ENCODE measurements at places on chromosomes 2 and 18. TPM values are rescaled to one million over a fixed set of nuclear protein-coding genes. Genes with fewer than 3 reads are reported as not detected.

DNA sequence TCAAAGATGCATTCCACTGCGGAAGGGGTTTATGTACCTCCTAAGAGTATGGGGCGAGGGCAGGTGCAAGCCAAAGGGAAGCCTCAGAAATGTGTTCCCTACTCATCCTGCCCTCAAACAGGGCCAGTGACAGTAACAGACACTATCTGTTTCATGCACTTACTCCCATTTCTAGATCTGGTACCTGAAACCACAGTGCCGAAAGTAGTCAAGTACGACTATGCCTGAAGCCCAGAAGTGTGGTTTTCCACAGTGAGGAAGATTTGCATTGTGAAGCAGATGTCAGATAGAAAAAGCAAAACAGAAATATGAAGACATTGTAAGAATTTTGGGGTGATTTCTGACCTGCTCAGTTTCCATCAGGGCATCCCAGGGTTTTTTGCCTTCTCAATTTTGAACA lies 748.7 kb downstream of the RNF144A start:
- H3K4me1 ChIP-seq, result no peaks in the 10 kb centered on the region
- H3K27ac ChIP-seq, result no peak overlapping the region
- no peaks in the 10 kb centered on the region for H3K27me3 ChIP-seq
- H3K36me3 ChIP-seq, result no peaks in the 10 kb centered on the region
- H3K4me3 ChIP-seq, result no peak overlapping the region
- DNase-seq, result no peak

DNA sequence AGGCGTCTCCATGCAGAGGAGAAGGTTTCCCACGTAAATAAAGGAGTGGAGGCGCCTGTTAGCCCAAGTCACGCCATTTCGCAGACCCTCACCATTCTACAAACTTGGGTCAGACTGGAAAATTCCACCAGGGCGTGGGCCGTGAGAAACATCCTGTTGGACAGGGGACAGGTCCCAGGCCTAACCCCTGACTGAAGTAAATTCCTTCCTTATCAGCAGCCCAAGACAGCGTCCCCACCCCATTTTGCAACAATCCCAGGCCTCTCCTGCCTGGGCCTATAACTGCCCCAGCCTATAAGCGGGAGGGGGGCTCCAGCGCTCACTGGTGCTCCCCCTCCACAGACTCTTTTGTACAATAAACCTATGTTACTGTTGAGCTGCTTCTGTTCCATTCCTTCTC lies 57.3 kb upstream of the CBLN2 start:
- H3K27me3 ChIP-seq, result no peaks in the 10 kb centered on the region
- no peak overlapping the region for H3K4me3 ChIP-seq
- H3K27ac ChIP-seq, result no peak overlapping the region
- H3K4me1 ChIP-seq, result no peaks in the 10 kb centered on the region
- H3K36me3 ChIP-seq, result no peaks in the 10 kb centered on the region
- DNase-seq, result no peak

DNA sequence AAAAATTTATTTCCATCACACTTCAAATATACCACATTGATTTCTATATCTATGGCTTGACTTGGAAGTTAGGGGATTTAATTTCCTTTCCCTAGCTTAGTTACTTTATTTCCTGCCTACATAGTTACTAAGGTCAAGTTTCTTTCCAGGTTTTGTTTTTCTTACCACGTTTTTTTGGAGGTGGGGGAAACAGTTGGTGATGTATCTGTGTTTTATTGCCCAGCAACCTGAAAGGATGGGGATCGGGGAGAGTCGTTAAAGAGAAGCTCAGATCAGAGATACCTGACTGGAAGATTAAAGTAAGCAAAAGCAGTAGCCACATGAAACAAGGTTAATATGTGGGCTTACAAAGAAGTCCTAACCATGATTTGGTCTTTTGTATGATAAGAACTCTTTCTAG lies 127.8 kb downstream of the OSBPL6 start:
- H3K27ac ChIP-seq, result no peak overlapping the region
- no peak for DNase-seq
- no peak overlapping the region for H3K4me3 ChIP-seq
- H3K27me3 ChIP-seq, result no peaks in the 10 kb centered on the region
- no peaks in the 10 kb centered on the region for H3K36me3 ChIP-seq

GRCh38 chr2:64179582-64180321 lies 35.5 kb upstream of the PELI1 start:
- H3K36me3 ChIP-seq, result no peaks in the 10 kb centered on the region
- no peak for DNase-seq
- no peak overlapping the region for H3K27ac ChIP-seq
- H3K4me3 ChIP-seq, result no peak overlapping the region
- H3K27me3 ChIP-seq, result no peaks in the 10 kb centered on the region

DNA sequence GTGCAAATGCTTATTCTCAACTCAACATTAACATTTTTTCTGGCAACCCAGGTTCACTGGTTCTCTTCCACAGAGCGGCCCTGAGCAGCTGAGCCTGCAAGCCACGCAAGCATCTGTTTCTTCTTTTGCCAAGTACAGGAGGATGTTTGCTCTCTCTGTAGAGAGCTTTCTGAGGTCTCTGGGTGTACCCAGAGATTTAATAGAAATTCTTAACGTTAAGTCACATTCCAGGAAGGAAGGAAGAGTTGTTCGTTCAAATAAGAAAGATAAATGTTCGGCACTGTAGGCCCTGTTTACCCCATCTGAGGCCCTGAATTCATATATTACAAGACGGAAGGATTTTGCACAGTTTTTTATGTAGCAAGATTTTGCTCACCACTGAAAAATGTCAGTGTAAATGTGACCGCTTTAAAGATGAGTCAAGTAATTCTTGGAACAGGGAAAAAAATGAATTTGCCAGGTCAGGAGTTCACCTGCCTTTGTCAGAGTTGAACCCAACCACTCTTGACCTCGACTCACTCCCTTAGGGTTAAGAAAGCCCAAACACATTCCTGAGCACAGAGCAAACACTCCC lies 30.1 kb downstream of the KCTD18 start:
- no peak for DNase-seq
- peaks cover 31% of the 10 kb centered on the region for H3K36me3 ChIP-seq
- no peaks in the 10 kb centered on the region for H3K4me1 ChIP-seq
- no peak overlapping the region for H3K4me3 ChIP-seq

DNA sequence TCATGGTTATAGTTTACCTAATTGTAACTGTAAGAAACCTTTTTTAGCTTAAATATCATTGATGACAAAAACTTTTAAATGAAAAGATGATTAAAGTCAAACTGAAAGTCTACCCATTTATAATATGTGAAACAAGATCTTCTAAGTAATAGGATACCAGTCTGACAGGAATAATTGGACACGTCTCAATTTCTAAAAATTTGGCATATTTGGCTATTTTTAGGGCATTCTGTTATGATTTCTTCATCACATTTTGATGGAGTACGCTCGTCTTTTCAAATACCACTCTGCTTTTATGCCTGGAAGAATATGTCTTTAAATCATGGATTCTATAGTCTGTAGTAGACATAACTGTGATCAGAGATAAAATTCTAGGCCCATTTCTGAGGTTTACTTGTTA lies 1.3 kb downstream of the R3HDM1 start:
- H3K27ac ChIP-seq, result no peak overlapping the region
- no peaks in the 10 kb centered on the region for H3K36me3 ChIP-seq
- no peaks in the 10 kb centered on the region for H3K4me1 ChIP-seq
- H3K27me3 ChIP-seq, result no peaks in the 10 kb centered on the region
- no peak for DNase-seq
- H3K4me3 ChIP-seq, result no peak overlapping the region

DNA sequence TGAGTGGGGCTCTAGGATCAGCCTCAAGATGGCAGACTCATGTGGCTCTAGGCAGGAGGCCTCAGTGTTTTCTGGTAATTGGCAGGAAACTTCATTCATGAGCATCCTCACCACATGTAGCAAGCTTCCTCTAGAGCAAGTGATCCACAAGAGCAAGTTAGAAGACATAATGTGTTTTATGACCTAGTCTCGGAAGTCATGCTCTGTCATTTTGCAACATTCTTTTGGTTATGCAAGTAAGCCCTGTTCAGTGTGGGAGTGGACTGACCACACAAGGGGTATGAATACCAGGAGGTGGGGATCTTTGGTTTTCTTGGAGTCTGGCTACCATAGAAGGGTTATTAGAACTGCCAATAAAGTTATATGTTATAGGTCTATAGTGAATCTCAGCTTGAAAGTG lies 66.8 kb upstream of the STK39 start:
- H3K36me3 ChIP-seq, result no peaks in the 10 kb centered on the region
- no peaks in the 10 kb centered on the region for H3K27me3 ChIP-seq
- DNase-seq, result no peak
- H3K4me3 ChIP-seq, result no peak overlapping the region
- H3K4me1 ChIP-seq, result no peaks in the 10 kb centered on the region
- no peak overlapping the region for H3K27ac ChIP-seq

Gene ATP6V1B1
- 5.8 TPM for total RNA-seq
